ENCODE measurements at places on chromosomes 12 and 14.

DNA sequence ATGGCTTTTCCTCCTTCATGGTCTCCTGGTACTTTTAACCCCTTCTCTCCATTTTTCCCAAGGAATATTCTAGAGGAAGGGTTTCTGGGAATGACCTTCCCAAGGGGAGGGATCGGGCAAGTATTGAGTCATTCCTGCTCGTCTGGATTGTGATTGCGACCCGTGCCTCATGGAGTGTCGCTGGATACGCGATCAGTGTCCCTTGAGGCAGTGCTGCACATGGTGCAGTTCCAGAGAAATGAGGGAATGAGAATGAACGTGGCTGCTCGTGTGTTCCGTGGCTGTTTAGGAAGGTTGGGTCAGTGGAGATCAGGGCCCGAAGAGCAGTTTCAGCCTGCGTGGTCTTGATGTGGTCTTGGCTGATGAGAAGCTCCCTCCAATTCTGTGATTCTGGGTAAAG is 234.4 kb downstream of the CACNA1C start:
- no peak for DNase-seq

DNA sequence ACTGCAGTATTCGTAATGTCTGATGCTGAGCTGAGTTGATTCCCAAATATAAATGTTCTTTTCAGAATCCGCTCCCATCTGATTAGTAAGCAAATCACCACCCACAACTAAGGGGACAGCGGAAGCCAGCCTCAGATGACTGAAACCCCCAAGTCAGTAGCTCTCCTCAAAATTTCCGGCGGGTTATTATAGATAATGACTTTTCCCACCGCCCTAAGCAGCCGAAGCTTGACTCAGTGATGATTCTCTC is 469 bp upstream of the LRFN5 start:
- DNase-seq: no peak

DNA sequence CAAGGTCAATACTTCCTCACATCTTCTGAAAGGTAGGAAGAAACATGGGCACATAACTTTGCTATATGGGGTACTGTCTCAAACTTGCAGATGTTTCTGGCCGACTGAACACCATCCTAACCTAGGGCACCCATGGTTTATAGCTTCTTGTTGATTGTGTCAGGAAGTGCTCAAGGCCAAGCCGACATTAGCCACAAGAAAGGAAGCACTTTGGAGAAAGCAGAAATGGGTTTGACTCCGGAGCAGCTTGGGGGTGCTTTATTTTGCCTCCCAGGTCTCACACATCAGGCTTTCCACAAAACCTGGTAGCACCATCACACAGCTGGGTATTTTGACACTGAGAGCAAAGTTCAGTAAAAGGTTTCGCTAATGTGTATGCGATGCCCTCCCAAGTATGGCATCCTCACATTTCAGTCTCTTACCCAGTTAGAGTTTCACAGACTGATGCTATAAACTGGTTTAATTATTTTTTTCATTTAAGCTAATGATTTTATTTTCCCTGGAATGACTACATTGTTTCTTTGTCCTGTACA is 25.2 kb upstream of the BHLHE41 start:
- no peak for DNase-seq

- DNase-seq: no peak
These were observed 33.3 kb upstream of the C12orf50 start for GRCh38 chr12:88062474-88062873.

DNA sequence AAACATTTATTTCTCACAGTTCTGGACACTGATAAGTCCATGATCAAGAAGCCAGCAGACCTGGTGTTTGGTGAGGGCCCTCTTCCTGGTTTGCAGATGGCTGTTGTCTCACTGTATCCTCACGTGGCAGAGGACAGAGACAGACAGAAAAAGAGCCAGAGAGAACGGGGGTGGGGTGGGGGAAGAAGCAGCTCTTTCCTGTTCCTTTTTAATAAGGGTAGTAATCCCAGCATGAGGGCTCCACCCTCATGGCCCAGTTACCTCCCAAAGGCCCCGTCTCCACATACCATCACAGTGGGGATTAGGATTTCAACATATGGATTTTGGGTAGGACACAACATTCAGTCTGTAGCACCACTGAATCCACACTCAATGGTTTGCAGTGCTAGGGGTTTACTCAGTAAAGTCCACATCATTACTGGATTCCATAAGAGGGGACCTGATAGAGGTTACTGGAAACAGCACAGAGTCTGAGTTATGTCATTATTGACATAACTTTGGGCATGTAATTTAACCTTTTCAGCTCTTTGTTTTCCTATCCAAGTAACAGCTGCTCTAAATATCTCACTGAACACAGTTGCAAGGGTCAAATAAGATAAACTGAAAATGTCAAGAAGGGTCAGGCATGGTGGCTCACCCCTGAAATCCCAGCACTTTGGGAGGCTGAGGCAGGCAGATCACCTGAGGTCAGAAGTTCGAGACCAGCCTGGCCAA is 53.2 kb downstream of the RPAP3 start:
- DNase-seq: no peak

DNA sequence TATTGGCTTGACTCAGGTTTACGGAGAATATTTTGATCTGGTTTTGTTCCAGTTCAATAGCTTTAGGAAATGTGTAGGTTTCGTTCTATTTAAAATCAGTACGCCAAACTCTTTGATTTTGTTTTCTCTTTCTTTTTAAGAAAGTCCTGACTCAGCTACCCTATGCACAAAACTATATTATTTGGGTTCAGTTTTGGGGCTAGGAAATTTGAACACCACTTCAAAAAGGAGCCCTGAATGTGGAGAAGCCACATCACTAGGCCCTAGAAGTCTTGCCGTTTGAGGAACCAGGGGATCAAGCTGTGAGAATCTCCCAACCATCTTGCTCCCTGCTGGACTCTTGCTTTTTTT is 168.2 kb upstream of the BCL2L14 start:
- DNase-seq: no peak

DNA sequence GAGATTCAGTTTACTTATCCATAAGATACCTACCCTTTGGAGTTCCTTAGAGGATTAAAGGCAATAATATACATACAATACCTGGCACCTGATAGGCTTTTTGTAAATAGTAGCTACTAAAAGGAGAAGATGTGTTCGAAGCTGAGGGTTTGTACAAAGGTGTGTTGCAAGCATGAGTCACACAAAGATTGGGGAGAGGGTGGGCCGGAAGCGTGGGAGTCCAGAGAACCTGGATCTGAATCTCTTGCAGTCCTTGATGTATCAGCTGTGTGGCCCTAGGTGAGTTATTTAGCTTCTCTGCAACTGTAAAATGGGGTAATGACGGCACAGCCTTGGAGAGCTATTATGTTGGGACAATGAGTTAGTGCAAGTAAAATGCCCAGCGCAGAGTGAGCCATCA is 61.6 kb upstream of the PSMC1 start:
- no peak for DNase-seq

DNA sequence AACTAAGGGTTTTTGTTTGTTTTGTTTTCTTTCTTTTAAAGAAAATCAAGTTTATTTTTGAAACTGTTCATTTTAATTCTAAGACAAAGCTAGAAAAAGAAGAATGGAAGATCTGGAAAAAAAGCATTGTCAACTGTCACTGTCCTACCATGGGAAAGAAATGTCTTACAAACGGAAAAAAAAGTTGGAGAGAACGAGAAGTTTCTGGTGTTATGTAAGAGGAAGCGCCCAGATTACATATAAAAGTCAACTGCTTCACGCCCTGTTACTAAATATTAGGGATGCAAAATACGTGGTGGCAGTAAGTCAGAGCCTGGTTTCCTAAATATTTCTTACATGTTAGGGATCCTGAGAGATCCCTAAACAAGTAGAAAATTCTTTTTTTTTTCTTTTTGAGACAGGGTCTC is 14.3 kb upstream of the FBXL14 start:
- DNase-seq: no peak

GRCh38 chr14:31564194-31564593 is 3.0 kb downstream of the NUBPL start:
- DNase-seq: no peak

- no peak for DNase-seq
These were observed 55.1 kb downstream of the LRRC74A start for GRCh38 chr14:76881348-76881747.

DNA sequence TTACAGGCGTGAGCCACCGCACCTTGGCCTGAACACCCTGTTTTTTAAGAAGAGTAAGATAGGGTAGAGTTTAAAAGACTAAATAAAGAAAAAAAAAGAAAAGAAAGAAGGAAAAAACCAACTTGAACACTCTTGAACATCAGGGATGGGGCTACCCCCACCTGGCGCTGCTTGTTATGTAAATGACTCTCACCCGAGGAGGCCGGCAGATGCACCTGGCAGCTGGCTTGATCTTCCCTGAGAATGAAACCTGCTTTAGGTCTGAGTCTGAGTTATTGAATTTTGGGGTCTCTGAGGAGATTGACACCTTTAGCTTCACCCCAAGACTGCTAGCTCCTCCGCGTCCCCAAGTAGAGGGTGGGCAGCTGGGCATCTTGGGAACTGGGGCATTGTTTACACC is 15.5 kb upstream of the MEG3 start:
- DNase-seq: no peak

GRCh38 chr14:23009483-23009938 is 432 bp downstream of the C14orf93 start:
- DNase-seq: no peak

GRCh38 chr12:51813931-51814310 is 34.6 kb downstream of the FIGNL2 start:
- no peak for DNase-seq

- DNase-seq: no peak
These were observed 62.3 kb downstream of the DAD1 start for GRCh38 chr14:22526744-22527143.

DNA sequence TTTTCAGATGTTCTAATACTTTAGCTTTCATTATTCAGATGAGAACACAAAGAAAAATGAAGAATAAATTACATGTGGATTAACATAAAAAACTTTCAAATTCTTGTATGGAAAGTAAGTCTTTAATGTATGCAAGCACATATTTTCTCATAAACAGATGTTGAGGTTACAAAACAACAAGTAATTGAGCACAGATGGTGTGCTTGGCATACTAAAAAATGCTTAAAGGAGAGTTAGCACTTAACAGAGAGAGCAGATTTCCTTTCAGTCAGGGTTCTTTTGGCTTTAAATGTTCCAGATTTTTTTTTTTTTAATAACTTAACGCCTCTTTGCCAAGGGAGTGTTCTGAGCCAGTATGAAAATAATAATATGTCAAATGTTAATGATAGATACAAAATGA is 96.0 kb downstream of the RASSF9 start:
- DNase-seq: no peak

GRCh38 chr12:26077915-26078702 is 46.7 kb downstream of the BHLHE41 start:
- DNase-seq: no peak

- no peak for DNase-seq
These were observed 7.1 kb downstream of the CSRP2 start for GRCh38 chr12:76871742-76872141.

DNA sequence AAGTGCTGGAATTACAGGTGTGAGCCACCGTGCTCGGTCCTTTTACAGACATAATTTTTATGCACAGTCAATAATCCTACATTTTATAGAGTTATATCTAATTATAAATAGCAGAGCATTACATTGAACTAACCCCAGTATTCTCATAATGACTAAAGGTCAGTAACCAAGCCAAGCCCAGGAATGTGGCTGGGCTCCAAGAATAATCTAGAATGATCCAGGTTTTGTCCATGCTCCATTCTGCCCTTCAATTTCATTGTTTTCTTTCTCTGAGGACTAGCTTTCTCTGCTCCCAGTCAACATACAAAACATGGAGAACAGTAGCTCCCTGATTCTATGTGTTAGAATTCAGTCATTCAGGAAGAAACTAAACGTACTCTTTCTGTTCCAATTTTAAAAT is 92.1 kb upstream of the KRR1 start:
- no peak for DNase-seq

DNA sequence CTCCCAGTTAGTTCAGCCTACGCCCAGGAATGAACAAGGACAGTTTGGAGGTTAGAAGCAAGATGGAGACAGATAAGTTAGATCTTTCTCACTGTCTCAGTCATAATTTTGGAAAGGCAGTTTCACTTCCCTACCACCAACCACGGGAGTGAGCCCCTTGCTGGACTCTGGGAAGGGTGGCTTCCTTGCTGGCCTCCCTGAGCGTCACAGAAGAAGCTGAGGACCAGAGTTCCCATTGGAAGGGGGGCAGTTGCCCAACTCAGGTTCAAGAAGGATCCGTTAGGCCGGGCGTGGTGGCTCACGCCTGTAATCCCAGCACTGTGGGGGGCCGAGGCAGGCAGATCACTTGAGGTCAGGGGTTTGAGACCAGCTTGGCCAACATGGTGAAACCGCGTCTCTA is 106.2 kb upstream of the MAX start:
- no peak for DNase-seq

DNA sequence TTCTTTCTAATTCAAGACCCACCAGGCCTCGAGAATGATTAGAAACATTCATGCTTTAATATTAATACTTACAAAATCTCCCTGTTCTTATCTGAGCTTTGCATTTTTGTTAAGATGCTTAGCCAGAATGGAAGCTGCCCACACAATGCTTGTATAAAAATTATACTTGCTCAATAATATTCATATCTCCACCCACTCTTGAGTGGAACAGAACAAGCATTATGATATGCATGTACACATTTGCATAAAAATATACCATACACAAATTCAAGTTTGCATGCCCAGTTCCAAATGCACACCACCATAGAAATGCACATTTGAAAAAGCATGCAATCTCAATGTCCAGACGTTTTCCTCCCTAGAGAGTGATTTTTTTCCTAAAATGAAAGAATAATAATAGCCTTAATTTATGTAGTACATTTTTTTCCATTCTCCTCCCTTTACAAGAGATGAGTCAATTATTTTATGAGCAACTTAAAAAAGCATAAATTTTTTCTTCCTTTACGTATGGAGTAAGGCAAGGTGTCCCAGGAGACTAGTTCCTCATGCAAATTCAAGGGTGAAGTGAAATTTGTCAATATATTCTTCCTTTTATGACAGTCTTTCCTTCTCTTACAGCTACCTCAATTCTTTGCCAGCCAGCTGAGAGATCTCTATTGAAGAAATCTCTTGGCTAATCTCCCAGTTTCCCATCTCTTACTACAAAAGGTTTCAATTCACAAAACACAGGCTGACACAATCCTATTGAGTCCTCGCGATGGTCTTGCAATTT is 313.1 kb upstream of the GARIN6 start:
- DNase-seq: no peak

GRCh38 chr12:66823857-66824570 is 145.1 kb upstream of the GRIP1 start:
- no peak for DNase-seq

DNA sequence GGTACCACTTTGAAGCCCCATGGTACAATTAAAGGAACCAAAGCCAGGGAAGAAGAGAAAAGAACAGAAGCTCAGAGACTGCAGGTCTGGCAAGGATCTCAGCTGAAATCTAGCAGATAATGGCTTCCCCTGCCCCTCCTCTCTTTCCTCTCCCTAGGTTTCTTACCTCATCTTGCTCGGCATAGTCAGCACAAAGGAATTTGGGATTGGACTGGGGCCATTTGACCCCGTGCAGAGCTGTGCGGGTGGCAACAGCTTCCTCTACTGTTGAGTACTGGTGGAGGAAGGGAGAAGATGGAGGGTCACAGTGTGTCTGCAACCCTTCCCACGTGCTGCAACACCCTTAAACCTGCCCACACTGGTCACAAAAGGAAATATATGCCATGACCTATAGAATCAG is 4.7 kb upstream of the CDH24 start:
- DNase-seq: no peak

GRCh38 chr12:53103860-53104305 is 597 bp downstream of the SOAT2 start:
- peak; percentile 18 for DNase-seq
